ENCODE measurements at places on chromosomes 11 and 22.

- no peak for DNase-seq
Measured at GRCh38 chr11:57390535-57390934, at the start of gene PRG2. TSS of gene PRG2 (minus strand) at chr11:57390650. CDS start at chr11:57389944, 706 bp downstream.

DNA sequence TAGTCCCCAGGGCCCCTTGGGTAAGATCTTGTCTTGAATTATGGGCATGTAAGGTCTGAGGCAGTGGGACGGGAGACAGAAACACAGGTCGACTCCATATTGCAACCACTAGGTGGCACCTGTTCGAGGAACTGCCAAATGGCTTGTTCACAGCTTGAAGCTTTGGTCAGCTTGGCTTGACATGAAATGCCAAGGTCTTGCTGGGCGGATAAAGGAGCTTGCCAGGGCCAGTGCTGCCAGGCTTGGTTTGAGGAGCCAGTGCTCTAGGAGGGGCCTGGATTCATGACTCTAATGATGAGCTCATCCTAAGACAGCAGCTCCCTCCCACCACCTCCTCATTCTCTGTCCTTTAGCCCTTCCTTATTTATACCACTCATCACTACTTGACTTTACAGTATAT is 11.9 kb upstream of the NRIP3 start:
- peak; percentile 33 for DNase-seq

DNA sequence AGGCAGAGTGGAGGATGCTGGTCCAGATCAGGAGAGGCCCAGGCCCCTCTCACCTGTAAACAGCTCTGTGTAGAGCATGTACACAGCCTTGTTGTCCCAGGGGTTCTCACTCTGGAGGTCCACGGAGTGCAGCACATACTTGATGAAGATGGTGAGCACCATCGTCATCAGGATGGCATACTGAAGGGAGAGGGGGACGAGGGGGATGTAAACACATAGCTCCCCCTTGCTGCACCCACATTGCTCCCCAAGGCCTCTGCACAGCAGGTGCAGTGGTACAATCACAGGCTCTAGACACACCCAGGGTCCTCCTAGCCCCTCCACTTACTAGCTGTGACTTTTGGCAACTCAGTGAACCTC is 2.9 kb downstream of the SYVN1 start:
- DNase-seq: no peak

DNA sequence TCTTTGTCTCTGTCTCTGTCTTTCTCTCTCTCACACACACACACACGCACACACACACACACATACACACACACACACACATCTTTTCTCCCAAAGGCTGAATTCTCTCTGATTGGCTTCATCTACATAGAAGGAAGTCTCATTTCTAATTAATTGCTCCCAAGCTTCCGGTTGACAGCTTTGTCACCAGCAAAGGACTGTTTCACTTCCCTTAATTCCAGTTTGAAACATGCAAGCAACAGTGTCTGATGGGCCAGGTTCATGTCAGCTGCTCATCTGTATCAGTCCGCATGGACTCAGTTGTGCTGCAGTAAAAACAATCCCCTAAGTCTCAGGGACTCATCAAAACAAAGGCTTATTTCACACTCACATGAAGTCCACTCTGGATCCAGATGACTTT is 16.2 kb upstream of the PVALB start:
- no peak for DNase-seq

GRCh38 chr11:116865696-116866095 is 28.3 kb upstream of the APOA1 start:
- DNase-seq: no peak

DNA sequence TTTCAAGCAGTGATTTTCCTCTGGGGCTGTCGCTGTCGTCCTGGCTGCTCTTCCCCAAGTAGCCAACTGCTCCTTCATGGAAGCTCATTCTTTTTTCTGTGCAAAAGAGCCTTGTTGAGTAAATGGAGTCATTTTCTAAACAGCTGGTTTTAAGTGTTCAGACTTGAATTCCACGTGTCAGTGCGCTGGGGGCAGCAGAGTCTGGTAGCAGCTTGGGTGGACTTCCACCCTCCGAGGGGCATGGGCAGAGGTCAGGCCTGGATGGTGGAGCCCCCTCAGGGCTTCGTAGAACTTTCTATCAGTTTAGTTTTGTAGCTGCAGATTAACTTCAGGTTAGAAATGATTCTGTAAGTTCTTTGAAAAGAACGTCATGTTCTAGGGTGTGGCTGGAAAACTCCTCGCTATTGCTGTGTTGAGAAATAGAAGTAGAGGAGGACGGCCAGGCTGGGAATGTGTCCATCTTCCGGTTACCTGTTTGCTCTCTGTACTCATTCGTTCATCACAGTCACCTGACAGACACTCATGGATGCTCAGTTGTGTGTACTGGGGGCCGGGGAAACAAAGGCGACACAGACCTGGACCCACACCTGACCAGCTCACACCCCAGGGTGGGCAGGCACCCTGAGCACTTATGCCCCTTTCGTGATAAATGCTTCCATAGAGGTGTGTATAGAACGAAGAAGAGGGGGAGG is 270.7 kb downstream of the TBC1D22A start:
- DNase-seq: no peak
